Tibial artery (tissue), 4 donors: ENCODE measurements at places on chromosomes 4 and X.

DNA sequence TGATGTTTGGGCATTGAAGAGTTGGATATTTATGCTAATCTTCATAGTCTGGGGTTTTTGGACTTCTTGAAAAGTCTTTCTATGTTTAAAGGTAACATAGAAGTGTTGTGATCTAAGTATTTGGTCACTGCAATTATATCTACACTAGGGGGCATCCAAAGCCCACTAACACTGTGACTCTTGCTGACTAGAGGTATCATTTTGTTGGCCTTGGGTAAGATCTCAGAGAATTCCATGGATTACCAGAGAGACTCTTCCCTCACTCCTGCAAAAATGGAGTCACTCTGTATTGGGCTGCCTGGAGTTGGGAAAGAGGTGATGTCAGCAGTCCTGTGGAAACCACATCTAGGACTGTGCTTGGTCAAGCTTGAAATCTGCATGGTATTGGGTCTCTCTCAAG is 1077.6 kb downstream of the FAM133A start:
- no peaks in the 10 kb centered on the region for H3K27me3 ChIP-seq
- DNase-seq = no peak
- no peaks in the 10 kb centered on the region for H3K36me3 ChIP-seq
- H3K27ac ChIP-seq = no peak overlapping the region
- no peak overlapping the region for H3K4me3 ChIP-seq

DNA sequence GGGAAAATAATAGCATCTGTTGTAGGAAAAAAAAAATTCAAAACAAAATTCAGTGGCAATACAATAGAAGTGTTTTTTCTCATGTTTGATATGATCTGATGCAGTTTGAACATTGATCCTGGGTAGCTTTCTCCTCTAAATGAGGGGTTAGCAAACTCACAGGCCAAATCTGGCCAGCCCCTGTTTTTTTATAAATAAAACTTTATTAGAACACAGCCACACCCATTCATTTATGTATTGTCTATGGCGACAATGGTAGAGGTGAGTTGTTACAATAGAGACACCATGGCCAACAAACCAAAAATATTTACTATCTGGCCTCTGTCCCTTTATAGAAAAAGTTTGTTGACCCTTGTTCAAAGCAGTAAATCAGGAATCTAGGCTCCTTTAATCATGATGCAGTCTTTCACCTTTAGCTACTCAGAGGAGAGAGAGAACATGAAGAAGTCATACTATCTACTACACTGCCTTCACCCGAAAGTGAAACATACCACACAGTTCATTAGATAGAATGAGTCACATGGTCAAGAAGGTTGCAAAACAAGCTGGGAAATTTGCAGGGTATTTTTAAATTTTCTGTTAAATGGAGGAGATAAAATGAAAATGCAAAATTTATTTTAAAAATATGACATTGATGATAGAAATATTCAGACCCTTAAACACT is 186.6 kb upstream of the MAOA start:
- H3K36me3 ChIP-seq = no peaks in the 10 kb centered on the region
- H3K4me3 ChIP-seq = no peak overlapping the region
- no peaks in the 10 kb centered on the region for H3K4me1 ChIP-seq
- H3K27ac ChIP-seq = no peak overlapping the region

DNA sequence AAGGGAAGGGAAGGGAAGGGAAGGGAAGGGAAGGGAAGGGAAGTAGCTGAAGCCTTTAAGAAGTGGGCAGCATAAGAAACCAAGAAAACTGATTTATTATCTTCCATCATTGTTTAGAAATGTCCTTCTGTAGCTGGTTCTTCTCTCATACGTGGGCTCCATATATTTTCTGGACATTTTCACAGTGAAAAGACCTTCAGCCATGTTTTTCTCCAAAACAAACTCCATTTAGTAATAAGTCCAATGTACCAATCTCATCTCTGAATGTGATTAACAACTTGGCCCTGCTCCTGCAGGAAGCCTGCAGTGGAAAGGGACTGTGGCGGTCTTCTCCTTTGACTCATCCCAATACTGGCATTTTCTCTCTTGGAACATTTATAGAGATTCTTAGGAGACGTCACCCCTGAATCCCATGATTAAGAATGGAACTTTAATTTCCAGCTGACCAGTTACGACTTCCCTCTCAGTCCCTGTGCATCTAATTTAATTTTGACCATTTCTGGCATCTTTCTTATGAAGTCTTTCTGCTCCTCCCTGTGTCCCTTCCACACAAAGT is 96.6 kb upstream of the GUCY1A1 start:
- H3K4me1 ChIP-seq = no peaks in the 10 kb centered on the region
- no peak overlapping the region for H3K27ac ChIP-seq
- H3K27me3 ChIP-seq = no peaks in the 10 kb centered on the region
- no peaks in the 10 kb centered on the region for H3K36me3 ChIP-seq

DNA sequence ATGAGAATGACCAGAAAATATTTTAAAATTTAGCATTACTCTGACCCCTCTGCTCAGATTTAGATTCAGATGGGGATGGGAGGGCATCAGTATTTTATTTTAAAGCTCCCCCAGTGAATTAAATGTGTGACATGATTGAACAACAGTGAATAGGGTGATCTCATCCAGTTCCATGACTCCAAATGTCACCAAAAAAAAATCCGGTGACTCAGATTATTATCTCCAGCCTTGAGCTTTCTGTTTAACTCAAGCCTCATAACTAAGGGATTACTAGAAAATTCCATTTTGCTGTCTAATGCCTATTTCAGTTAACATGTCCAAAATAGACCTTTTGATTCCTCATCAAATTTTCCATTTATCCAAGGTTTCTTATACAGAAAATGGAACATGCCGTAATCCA is 121.8 kb upstream of the TMEM47 start:
- no peaks in the 10 kb centered on the region for H3K36me3 ChIP-seq
- H3K27me3 ChIP-seq = no peaks in the 10 kb centered on the region
- DNase-seq = no peak
- H3K4me1 ChIP-seq = no peaks in the 10 kb centered on the region

- DNase-seq = no peak
- no peaks in the 10 kb centered on the region for H3K27me3 ChIP-seq
- no peaks in the 10 kb centered on the region for H3K4me1 ChIP-seq
- no peaks in the 10 kb centered on the region for H3K36me3 ChIP-seq
- H3K4me3 ChIP-seq = no peak overlapping the region
Observed at GRCh38 chr4:92101737-92102172, 202.0 kb upstream of the GRID2 start.

DNA sequence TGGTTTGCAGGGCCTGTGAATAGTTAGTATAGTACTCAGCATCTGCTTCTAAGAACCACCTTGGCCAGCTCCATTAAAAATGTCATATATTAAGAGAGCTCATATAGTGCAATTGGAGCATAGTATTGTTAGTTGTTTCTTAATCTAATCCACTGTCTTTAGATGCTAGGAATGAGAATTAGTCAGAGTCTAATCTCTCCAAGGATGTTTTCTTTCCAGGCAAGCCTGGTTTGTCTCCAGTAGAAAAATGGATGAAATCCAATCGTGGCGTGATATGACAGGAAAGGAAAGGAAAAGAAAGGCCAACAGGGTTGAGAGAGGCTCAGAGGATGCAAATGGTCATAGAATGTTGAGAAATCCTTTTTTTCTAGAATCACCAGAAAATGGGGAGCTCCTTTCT is 15.0 kb upstream of the TMEM164 start:
- H3K27ac ChIP-seq = no peak overlapping the region
- H3K4me1 ChIP-seq = no peaks in the 10 kb centered on the region
- no peak for DNase-seq
- no peaks in the 10 kb centered on the region for H3K27me3 ChIP-seq
- no peak overlapping the region for H3K4me3 ChIP-seq

DNA sequence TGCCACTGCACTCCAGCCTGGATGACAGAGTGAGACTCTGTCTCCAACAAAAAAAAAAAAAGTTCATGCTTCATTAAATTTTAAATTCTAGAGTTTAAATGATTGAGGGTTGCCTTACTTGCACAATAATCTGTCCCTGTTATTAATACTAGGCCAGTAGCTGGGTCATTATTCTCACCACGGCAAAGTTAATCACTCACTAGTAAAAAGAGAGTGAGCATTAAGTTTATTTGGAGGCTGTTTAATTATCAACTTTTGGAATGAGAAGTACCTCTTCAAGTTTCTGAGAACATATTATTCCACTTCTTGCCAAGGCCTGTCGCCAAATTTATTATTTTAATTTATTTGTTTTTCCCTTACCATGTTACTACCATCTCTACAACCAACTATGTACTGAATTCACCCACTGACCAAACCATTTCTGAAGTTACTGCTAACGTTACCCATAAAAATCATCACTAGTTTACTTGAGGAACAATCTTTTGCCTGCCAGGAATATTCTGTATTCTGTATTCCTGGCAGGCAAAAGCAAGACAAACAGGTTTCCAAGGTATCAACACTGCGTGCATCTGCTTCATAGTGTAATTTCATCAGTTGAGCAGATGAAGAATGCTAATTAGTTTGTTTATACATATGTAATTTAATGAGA is 26.5 kb downstream of the GUCY1A1 start:
- no peaks in the 10 kb centered on the region for H3K27me3 ChIP-seq
- no peak overlapping the region for H3K4me3 ChIP-seq
- DNase-seq = no peak
- H3K27ac ChIP-seq = peak overlapping the region; percentile 49

DNA sequence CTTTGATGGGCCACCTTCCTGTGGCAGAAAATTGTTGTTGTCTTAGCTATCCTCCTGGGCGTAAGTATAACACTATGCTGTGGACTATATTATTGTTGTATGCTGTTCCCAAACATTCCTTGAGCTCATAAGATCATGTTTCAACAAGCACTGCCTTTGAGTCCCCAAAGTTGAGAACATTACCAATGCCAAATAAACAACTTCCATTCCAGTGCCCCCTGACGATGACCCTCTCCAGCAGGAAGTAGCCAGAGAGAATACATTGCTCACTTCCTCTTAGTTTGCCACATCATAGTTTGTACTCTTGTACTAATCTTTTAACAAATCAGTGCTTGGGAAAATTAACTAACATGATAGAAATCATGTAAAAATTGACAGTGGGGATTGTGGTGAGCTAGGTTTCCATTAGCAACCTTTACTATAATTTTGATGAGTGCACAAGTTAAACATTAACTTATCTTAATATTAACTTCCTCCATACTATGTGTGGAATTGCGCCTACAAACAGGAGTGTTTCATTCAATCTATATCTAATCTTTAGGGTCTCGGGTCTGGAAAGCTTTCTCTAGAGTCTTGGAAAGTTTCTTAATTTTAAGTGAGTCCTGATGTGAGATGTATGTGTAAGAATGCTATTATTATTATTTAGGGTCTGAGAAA is 20.3 kb upstream of the DHX15 start:
- DNase-seq = no peak
- no peaks in the 10 kb centered on the region for H3K36me3 ChIP-seq
- no peaks in the 10 kb centered on the region for H3K27me3 ChIP-seq

DNA sequence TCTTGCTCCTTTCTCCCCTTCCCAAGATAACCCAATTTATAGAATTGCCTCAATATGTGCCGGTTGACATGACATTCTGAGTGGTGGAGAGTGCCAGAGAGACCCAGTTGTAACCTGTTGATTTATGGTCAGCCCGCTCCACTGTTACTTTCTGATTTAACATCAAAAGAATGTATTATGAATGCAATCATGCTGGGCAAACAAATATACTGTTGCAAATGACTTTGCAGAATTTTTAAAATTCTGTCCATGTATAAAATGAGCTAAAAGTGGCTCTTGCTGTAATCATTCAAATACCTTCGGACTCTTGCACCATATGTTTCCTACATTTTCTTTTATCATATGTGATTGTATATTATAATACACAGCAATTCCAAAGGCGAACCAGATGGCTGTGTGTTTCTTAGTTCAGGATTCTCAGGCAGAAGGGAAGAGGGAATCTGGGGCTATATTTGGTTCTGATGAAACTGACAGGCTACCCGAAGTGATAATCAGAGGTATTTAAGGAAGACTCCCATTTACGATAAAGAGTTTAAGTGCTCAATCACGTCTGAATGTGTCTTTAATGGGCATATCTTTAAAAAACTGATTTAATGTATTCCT is 131.7 kb downstream of the CLCN4 start:
- H3K27me3 ChIP-seq = no peaks in the 10 kb centered on the region
- H3K4me1 ChIP-seq = no peaks in the 10 kb centered on the region
- no peak overlapping the region for H3K27ac ChIP-seq
- no peaks in the 10 kb centered on the region for H3K36me3 ChIP-seq
- H3K4me3 ChIP-seq = no peak overlapping the region

DNA sequence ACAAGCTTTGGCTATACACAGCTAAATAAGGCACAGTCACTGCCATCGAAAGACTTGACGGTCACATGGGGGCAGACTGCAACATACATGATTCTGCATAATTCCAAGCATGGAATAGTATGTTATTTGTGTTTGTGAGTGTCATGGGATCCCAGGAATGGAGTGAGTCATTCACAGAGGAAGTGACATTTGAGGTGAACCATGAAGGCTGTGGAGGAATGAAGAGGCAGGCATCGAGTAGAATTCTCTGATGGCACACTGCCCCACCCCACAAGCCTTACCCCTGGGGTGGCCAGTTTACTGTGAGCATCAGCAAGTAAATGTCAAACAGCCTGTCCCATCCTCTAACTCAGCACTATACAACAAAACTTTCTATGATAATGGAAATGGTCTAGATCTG is 619.7 kb downstream of the MID1IP1 start:
- no peak for DNase-seq
- no peak overlapping the region for H3K27ac ChIP-seq
- no peaks in the 10 kb centered on the region for H3K27me3 ChIP-seq
- H3K4me1 ChIP-seq = no peaks in the 10 kb centered on the region
- H3K36me3 ChIP-seq = no peaks in the 10 kb centered on the region
- no peak overlapping the region for H3K4me3 ChIP-seq

DNA sequence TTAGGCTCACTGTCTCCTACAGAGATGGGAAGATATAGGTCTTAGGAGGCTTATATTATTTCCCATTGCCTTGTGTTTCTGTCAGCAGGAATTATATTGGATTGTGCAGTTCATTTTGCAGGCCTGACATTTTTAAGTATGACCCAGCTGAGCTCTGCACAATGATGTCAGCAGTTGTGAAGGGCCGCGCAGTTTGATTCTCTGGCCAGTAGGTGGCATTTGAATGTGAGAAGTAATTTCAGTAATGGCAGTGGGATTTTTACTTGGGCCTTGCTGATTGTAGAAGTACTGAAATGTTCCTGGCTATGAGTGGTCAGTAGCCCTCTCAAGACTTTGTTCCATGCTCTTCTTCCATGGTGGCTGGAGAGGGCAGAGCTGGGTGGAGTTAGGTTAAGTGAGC is 247.2 kb upstream of the MTMR8 start:
- H3K36me3 ChIP-seq = no peaks in the 10 kb centered on the region
- H3K4me1 ChIP-seq = no peaks in the 10 kb centered on the region
- H3K27me3 ChIP-seq = no peaks in the 10 kb centered on the region

GRCh38 chr4:174120446-174121295 is 162.8 kb downstream of the FBXO8 start:
- H3K36me3 ChIP-seq = no peaks in the 10 kb centered on the region
- H3K27me3 ChIP-seq = no peaks in the 10 kb centered on the region
- H3K27ac ChIP-seq = no peak overlapping the region

DNA sequence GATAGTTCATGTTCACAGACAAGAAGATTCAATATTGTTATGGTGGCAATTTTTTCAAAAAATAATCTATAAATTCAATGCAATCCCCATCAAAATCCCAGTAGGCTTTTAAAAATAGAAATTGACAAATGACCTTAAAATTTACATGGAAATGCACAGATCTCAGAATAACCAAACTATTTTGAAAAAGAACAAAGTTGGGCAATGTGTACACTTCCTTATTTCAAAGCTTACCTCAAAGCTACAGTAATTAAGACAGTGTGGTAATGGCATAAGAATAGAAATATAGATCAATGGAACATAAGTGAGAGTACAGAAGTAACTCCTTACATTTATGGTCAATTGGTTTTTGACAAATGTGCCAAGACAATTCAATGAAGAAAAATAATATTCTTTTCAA is 39.0 kb downstream of the FRMD7 start:
- no peaks in the 10 kb centered on the region for H3K4me1 ChIP-seq
- H3K27me3 ChIP-seq = no peaks in the 10 kb centered on the region
- no peak for DNase-seq
- no peak overlapping the region for H3K4me3 ChIP-seq
- H3K36me3 ChIP-seq = no peaks in the 10 kb centered on the region
